ENCODE measurements at places on chromosomes 3 and 15.

GRCh38 chr3:126112531-126113237 lies 28.8 kb upstream of the SLC41A3 start:
- no peak for DNase-seq

DNA sequence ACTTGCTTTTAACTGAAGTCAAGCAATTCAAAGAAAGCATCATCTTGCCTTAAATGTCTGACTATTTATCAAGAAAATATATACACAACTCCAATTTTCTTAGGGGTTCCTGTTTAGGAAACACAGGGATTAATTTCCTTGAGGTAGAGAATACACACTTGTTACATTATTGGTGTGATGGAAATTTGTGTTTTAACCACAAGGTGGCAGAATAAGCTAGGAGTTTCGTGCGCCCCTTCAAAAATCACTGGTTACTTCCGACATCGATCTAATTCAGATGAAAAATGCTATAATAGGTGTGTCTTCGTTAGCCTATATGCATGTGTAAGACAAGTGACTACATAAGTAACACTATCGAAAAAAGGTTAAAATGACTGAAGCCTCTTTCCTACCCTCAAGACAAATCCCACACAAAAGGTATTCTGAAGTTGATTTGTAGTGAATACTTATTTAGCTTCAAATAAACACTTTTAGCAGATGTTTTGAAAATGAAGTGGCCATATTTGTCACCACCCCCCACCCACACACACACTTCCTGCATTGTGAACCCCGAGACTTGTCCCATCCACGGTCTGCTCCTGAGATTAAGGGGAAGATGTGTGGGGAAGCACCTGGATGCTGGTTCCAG lies 246.5 kb downstream of the ROBO1 start:
- DNase-seq: peak; percentile 45

GRCh38 chr3:181464033-181464694 lies 247.6 kb upstream of the SOX2 start:
- DNase-seq: no peak

GRCh38 chr15:34366271-34367065 lies 528 bp downstream of the LPCAT4 start:
- peak; percentile 74 for DNase-seq

GRCh38 chr3:108202834-108203233 lies 19.4 kb downstream of the IFT57 start:
- no peak for DNase-seq

GRCh38 chr3:177946936-177947335 lies 589.3 kb upstream of the KCNMB2 start:
- no peak for DNase-seq

DNA sequence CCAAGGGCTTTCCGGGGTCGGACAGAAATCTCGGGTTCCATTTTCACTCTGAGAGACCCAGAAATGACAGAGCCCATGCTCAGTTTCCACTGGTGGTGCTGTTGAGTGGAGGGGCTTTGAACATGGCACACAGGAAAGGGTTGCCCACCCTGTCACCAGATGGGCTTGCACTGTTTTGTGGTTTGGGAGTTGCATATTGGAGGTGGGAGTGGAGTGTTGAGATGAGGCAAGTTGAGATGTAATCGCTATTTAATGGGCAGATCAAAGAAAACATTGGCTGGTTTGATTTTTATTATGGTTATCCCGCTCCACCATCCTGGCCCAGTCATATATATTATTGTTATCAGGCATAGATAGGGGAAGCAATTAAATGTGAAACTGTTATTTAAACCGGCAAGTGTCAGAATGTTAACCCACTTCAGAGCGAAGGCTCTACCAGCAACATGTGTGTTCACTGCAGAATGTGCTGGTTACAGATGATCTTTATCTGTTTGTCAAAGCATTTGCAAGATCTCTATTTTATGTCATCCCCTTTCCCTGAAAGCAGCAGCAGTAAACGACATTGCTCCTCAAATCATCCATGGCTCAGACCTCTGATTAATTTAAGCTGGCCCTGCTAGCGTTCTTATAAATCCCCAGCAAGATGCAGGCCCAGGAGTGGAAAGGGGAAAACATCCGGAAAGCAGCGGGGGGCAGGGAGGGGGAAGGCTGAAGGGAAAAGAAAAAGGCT lies 58.3 kb upstream of the TSEN2 start:
- DNase-seq: no peak

DNA sequence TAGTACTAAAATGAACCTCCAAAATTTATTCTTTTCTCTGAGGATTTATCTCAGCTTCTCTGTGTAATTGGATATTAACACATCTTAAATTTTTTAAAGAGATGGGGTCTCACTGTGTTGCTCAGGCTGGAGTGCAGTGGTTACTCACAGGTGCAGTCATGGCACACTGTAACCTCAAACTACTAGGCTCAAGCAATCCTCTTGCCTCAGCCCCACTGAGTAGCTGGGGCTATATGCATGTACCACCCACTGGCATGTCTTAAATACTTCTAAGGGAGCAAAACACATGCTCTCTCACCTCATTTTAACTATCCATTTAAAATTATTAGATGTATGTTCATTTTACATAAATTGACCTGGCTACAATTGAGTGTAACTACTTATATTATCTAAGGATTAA lies 11.3 kb upstream of the TMEM87A start:
- no peak for DNase-seq

GRCh38 chr3:33061782-33062181 lies 35.2 kb downstream of the GLB1 start:
- DNase-seq: no peak

- DNase-seq: no peak
Measured at GRCh38 chr15:25427861-25428260, 11.0 kb downstream of the UBE3A start.

DNA sequence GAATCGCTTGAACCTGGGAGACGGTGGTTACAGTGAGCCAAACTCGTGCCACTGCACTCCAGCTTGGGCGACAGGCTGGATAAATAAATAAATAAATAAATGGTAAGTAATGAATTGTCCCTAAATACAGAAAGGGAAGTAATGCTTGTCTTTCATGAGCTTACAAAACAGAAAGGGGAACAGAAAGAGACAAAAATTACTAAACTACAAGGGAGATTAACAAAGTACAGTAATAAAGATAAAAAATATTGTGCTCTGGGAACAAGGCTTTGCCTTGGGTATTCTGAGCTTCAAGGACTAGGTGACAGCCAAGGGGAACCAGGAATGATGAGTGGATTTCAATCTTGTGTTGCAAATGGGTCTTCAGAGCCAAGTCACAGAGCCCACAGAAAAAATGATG lies 9.2 kb upstream of the HLTF start:
- no peak for DNase-seq

All from NCI-H345 (cell line).